ENCODE measurements at places on chromosomes 4 and X.

GRCh38 chr4:15131551-15131950, 129.3 kb downstream of the CPEB2 start:
- no peak for DNase-seq

GRCh38 chr4:14928035-14928434, 74.2 kb upstream of the CPEB2 start:
- no peak for DNase-seq

- DNase-seq = no peak
Measured at GRCh38 chr4:38167973-38168372, 207.8 kb downstream of the PTTG2 start.

- no peak for DNase-seq
Measured at GRCh38 chrX:7021991-7022390, 125.5 kb upstream of the STS start.

- no peak for DNase-seq
Measured at GRCh38 chrX:53075011-53075410, 7.2 kb upstream of the TSPYL2 start.

GRCh38 chr4:180086480-180087190, 2156.6 kb upstream of the TENM3 start:
- DNase-seq = no peak

DNA sequence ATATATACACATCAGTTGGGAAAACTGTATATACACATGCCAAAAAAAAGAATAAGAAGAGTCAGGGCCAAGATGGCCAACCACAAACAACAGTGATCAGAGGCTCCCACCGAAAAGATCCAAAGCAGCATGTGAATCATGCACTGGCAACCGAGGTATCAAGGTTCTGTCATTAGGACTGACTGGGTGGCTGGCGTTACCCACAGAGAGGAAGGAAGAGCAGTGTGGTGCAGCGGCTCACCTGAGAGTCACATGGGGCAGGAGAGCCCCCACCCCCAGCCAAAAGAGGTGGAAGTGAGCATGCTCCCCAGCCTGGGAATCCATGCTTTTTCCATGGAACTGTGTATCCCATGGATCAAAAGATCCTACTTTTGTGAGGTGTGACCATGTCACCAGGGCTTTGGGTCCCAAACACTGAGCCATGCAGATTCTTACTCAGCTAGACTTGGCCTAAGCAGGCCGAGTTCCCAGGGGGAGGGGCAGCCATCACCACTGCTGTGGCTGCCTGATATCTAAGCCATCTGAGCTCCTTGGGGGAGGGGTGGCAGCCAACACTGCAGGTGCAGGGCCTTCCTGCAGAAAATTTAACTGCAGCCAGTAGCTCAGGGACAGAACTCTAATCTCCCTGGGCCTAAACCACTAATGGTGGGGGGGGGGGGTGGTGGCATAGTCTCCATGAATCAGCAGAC, 52.8 kb downstream of the P2RY10 start:
- no peak for DNase-seq

GRCh38 chrX:77731821-77732419, 54.1 kb downstream of the ATRX start:
- no peak for DNase-seq

DNA sequence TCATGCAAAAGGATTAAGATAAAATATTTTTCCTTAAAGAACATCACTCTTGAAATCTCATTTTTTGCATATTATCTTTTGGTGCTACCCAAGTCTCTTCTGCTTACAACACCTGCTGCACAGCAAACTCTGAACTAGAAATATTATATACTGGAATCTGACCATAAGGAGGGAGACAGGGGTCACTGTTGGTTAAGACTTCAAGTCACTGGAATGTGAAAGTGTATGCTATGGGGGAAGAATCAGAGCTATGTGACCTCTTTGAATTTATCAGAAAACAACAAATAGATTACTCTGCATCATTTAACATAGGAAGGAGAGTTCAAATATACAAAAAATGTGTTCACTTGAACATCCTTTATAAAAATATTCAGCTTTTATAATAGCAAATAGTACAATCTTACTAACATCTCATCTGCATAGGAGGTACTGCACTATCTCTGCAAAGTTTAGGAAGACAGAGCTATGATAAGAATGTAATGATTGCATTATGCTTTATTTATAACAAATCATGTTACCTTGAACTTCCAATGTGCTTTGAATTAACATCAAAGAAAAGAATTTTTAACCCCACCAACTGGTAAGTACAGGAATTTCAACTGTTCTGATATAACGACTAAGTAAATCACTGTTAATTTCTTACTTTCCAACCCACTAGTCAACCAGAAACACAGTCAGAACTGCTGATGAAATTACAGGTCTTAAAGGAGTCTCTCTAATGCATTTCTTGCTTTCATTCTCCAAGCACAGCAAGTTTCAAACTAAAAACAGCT, 69.8 kb downstream of the ZNF827 start:
- no peak for DNase-seq

DNA sequence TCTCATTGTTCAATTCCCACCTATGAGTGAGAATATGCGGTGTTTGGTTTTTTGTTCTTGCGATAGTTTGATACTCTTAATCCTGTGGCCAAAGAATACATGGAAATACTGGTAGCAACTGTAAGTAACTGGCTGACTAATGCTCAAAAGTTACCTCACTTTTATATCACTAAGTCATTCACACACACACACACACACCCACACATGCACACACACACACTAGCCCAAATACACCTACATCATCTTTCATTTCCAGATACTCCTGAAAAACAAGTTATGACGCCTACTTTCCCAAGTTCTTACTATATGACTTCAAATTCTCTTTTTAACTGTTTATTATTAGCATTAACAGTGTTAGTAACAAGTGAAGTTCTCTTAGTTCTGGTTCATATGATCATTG, 101.3 kb downstream of the DCHS2 start:
- DNase-seq = no peak

DNA sequence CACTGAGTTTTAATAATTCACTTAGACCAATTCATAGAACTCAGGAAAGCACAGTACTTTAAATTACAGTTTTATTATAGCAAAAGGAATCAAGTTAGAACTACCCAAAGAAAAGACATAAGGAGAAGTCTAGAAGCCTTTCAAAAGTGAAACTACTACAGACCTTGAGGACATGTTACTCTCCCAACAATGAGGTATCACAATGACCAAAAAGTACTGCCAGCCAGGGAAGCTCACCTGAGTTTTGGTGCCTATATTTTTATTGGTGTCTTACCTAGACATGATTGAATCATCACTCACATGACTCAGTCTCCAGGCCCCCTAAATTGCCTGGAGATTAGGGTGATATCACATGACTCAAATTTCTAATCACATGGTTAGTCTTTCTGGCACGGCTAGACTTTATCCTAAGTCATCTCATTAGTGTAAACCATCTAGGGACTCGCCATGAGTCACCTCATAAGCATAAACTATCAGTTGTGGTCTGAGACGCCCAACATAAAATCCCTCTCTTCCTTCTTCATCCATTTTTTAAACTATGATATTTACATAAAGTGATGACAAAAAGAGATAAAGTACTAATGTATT, 372.3 kb downstream of the TMA16 start:
- DNase-seq = no peak

DNA sequence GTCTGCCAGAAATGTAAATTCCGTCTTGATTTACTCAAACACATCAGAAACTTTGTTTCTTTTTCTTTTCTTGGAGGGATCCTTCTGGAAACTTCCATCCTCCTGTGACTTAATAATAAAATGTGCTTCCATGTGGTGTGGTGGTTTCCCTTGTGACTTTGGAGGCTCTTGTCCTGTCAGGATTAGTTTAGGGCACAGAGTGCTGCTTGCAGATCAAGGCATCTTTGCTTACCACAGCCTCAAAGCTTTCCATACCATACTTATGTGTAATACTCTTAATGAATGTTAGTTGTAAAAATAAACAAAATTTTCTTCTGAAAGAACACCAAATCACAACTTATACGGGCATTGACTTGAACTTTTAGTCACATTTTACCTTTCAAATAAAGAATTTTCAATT, 27.4 kb downstream of the GBA3 start:
- DNase-seq = no peak

- no peak for DNase-seq
Measured at GRCh38 chrX:129310000-129310399, 213.3 kb downstream of the SMARCA1 start.

GRCh38 chr4:15648600-15648999, 6.6 kb downstream of the FBXL5 start:
- DNase-seq = no peak

DNA sequence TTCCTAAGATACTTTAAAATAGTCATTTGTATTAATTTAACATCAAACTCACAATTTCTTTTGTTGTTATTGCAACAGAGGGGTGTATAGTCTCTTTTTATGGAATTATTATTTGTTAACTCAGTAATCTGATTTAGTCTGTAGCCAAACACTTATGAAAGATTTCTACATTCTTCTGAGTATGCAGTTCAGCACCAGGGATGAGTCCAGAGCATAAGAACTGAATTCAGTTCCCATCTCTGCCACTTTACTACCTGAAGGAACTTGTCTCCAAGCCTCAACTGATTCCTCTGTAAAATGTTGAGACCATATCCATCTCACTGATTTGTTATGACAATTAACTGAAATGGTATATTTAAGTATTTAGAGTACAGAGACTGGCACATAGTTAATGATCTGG, 45.5 kb downstream of the METTL14 start:
- DNase-seq = no peak

GRCh38 chr4:172787111-172787510, 381.5 kb upstream of the GALNT7 start:
- no peak for DNase-seq

DNA sequence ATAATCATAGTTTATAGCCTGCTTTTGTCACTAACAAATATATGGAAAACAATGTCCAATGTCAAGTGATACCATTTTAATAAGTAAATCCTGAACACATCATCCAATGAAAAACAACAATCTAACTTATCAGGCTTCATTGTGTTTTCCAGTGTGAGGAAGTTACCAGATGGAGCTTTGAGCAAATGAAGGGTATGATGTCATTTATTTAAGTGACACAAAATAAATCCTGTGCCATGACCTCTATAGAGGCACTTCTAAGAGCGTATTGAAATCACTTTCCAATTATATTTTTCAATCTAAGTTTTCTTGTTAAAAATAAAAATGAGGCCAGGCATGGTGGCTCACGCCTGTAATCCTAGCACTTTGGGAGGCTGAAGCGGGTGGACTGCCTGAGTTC, 48.2 kb upstream of the NMU start:
- no peak for DNase-seq

Data from stimulated activated CD8-positive, alpha-beta memory T cell treated with anti-CD3 and anti-CD28 coated beads, Interleukin-4, amount 100 ng/mL, for 1 hour (primary cell).